HEK293T (cell line): ENCODE measurements at places on chromosomes 5 and 9.

- DNase-seq, result no peak
Observed at GRCh38 chr5:123719004-123719403, 207.0 kb downstream of the CSNK1G3 start.

GRCh38 chr9:27940535-27940934 lies 367.3 kb upstream of the C9orf72 start:
- no peak for DNase-seq

DNA sequence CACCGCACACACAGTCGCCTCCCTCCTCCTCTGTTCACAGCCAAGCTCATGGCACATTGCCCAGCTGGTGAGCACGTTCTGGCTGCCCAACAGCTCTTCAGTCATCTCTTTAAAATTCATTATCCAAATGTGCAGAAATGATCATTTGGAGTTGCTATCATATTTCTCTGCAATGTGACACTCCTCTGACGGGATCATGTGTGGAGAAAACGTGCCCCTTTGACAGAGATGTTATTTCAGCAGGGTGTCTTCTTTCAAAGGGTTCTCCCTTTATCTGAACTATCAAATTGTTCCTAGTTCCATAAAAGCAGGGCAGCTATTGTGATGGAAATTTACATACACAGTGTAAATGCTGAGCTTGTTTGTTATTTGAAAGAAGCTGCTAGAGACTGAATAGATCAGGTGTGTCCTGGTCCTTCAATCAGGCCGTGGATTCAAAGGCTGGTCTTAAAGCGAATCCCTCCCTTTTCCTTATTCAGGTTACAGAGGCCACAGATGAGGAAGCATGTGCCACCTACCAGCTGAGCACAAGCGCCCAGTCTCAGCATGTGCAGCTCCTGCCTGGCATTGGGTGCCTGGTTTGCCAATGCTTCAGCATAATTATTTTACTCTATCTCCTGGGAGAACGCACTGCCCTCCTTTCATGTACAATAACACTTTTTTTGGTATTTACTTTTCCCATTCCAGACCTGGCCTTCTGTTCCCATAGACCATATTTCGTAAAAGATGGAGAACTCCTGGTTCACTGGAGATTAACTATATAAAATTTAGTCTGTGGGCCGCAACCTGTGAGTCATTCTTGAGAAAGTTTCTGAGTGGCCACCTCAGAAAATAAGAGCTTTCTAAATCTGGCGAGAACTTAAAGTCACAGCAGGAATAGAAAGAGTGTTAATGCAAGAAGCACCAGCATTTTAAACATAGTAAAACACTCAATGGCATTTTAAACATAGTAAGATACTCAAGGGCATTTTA lies 433.7 kb downstream of the ENC1 start:
- no peak for DNase-seq

DNA sequence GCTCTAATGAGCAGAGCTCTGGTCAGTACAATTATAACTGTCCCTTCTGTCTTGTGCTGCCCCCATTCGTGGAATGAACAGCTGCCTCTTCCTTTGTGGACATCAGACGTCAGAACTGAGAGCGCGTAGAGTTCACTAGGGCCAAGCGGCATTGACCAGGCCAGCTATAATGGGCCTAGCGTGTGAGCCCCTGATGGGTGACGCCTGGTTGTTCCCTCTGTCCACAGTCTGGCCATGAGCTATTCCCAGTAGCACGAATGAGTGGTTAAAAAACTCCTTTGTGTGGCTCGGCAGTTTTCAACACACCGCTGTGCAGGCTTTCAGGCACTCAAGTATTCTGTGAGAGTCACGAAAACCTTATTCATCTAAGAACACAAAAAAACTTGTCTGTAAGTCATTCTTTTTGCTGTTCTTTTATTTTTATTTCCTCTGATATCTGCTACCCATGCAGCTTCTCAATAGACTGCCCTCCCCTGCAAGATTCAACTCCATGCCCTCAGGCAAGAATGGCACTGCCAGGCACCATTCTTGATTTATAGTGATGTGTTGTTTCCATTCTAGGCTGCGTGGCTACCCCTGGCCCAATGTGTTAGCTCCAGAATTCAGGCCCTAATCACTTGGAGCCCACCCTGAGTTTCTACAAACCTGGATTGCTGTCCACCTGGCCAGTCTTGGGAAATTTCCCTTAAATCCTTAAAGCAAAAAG lies 52.5 kb downstream of the ANKDD1B start:
- no peak for DNase-seq

- no peak for DNase-seq
Observed at GRCh38 chr5:8363138-8363537, 494.2 kb downstream of the MTRR start.

DNA sequence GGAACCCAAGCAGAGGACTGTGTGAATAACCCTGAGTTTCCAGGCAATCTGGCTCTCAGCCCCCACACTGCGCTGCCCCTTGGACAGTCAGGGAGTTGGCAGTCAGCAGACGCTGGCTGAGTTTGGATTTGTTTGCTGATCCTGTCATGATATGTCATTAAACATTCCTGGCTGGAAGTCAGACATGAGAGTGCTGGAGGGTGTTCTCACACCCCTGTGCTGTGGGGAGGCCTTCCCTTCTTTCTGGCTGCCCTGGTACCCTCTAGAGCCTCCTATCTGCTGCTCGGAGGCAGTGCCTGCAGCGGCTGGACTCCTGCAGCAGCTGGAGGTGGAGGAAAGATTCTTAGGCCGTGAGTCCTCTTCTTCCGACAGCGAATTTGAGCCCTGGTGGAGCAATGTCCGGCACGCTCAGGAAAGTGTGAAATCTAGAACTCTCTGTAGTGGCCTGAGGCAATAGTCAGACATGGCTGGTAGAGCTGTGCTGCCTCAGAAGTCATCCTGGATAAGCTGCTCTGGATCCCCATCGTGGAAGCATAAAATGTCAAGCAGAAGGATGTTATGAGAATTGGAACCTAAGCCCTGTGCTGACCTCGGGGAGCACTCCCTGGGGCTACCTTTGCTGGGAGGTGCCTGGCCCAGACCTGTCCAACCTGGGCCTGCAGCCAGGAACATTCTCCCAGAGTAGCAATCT lies 72.0 kb downstream of the PDE8B start:
- DNase-seq, result no peak

DNA sequence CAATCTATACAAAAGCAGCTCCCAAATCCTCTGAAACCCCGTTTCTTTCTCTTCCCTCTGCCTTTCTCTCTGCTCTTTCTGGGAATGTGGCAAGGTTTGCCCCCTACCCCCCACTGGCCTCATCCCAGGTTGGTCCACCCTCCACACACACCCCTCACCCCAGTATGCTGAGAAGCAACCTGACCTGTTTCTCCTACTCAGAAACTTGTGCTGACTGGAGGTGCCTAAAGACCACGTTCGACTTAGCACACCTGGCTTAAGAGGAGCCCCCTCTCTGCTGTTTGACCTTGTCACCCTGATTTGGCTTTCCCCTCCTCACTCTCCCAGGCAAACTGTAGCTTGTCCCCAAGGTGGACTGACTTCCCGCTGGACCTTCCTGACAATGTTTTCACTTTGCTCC lies 1.1 kb upstream of the SEPTIN8 start:
- no peak for DNase-seq

GRCh38 chr5:128674837-128675446 lies 136.9 kb upstream of the FBN2 start:
- DNase-seq, result peak; percentile 56

- DNase-seq, result no peak
Observed at GRCh38 chr5:10265245-10266109, 15.4 kb downstream of the CCT5 start.

GRCh38 chr9:97675655-97676054 lies 21.5 kb downstream of the XPA start:
- DNase-seq, result no peak

GRCh38 chr5:518721-519120 lies 5.5 kb downstream of the SLC9A3 start:
- no peak for DNase-seq

DNA sequence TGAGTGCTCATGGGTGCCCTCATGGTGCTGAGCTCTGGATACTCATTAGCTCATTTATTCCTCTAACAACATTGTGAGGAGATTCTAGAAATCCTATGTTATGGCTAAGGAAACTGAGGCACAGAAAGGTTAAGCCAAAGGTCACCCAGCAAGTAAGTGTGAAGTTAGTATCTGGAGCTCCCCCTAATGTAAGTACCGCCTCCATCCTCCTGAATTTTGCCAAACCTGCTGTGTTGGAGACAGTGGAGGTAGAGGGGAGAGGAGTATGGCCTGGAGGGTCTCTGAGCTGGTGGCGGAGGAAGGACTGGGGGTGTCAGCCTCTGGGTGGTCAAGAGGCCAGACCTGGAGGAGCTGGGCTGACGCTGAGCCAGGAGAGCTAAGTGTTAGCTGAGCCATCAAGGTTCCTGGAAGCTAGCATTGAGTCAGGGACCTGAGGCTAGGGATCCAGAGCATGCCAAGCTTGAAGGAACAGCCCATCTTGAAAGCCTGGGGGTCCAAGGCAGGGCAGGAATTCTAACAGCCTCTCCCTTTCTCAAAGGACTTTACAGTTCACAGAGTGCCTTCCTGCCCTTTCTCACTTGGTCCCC lies 114.8 kb downstream of the RGS3 start:
- DNase-seq, result no peak

GRCh38 chr9:14198841-14199455 lies 115.0 kb downstream of the NFIB start:
- DNase-seq, result no peak

- no peak for DNase-seq
Observed at GRCh38 chr9:14219850-14220249, 94.1 kb downstream of the NFIB start.

GRCh38 chr5:163453705-163454104 lies 6.2 kb downstream of the NUDCD2 start:
- DNase-seq, result no peak

- no peak for DNase-seq
Observed at GRCh38 chr5:72649449-72649848, 142.2 kb upstream of the ZNF366 start.

GRCh38 chr9:78668148-78668832 lies 371.4 kb downstream of the PSAT1 start:
- DNase-seq, result no peak

- no peak for DNase-seq
Observed at GRCh38 chr9:12185856-12186255, 507.3 kb upstream of the TYRP1 start.

DNA sequence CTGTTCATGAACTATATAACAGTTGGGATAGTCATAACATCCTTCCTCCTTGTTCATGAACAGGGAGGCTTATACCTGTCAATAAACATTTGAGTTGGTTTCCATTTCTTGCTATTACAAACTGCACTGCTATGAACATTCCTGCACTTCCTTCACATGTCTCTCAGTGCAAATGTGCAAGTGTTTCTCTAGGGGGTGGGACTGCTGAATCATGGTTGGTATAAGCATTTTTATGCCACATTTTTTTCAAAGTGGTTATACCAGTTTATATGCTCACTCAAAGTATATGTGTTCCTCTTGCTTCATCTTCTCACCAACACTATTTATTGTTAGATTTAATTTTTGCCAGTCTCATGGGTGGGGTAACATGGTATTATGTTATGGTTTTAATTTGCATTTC lies 25.8 kb upstream of the TPD52L3 start:
- DNase-seq, result no peak

GRCh38 chr5:168076561-168076991 lies 214.9 kb upstream of the WWC1 start:
- peak; percentile 34 for DNase-seq

DNA sequence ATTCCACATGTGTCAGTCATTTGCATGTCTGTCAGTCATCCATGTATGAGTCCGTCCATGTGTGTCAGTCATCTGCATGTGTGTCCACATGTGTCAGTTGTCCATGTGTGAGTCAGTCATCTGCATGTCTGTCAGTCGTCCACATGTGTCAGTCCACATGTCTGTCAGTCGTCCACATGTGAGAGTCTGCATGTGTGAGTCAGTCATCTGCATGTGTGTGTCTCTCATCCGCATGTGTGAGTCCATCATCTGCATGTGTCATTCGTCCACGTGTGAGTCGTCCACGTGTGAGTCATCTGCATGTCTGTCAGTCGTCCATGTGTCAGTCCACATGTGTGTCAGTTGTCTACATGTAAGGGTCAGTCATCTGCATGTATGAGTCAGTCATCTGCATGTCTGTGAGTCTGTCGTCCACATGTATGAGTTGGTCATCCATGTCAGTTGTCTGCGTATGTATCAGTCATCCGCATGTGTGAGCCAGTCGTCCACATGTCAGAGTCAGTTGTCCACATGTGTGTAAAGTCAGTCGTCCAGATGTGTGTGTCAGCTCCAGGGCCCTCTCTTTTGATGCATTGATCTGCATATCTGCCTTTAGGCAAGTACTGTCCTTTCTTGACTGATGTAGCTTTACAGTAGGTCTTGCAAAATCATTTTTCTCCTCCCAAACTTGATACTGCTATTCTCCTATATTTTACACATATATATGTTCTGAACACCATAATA lies 72.5 kb upstream of the CACNA1B start:
- no peak for DNase-seq

DNA sequence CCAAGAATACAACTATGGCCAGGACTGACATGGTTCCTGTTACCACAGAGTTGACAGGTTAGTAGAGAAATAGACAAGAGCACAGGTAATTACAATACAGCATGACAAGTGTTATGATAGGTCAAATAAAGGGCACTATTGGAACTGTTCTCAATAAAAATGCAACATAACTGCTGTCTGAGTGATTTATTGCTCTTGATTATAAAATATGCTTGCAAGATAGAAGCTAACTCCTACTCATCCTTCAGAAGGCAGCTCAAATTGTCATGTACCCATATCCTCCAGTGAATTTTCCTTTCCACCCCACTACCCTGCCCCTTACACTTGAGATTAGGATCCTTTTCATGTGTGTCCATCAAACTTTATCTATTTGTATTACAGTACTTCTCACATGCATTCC lies 35.1 kb upstream of the ATG10 start:
- no peak for DNase-seq

- no peak for DNase-seq
Observed at GRCh38 chr9:114154600-114155102, 686 bp upstream of the COL27A1 start.

DNA sequence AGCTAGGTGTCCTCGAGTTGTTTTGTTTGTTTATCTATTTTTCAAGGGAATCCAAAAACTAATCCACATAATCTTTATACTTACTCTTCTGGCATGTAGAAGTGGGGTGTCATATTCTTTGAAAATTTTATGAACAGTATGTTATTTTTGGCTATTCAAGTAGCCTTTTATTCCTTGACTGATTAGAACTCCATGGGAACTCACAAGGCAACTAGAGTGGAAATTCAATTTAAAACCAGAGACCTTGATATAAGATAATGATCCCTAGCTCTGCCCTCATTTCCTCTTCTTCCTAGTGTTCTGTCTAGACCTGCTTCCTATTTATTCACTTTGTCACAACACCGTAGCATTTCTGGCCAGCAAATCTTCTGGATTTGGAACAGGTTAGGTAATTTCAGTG lies 1123.7 kb upstream of the C9orf72 start:
- DNase-seq, result no peak
